ENCODE measurements at places on chromosomes 1 and 21.

GRCh38 chr21:29557931-29558725, 259.4 kb downstream of the BACH1 start:
- no peak for DNase-seq

- no peak for DNase-seq
These were observed 72.6 kb upstream of the USP24 start for GRCh38 chr1:55287723-55288122.

- DNase-seq, result no peak
These were observed 27.7 kb downstream of the CD34 start for GRCh38 chr1:207883104-207883651.

- no peak for DNase-seq
These were observed 86.5 kb downstream of the ITPKB start for GRCh38 chr1:226652613-226653012.

- no peak for DNase-seq
These were observed 56.6 kb upstream of the PPP2R5A start for GRCh38 chr1:212228591-212229119.

DNA sequence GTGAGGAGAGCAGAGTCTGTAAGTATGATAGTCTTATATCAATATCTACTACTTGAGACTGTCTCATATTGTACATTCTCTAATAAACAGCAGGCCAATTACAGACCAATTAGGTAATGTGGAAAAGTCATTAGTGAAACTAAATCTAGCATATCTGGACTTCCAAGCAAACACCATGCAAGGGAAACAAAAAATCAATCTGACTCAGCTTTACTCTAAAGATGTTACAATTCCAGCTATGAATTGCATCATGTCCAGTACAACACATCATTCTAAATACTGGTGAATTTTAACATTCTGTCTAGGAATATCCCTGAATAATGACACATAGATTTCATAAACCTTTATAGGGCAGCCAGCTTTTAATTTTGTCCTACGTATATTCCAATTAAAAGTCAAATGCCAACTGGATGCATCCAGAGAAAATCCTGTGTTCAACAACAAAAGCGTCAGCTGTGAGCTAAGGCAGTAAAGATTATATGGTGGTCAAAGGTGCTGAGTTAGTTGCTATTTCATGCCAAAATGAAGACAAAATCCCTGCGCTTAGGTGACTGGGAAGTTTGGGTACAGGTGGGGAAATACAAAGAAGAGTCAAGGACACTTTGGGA, 159.3 kb downstream of the TTLL7 start:
- DNase-seq, result no peak

DNA sequence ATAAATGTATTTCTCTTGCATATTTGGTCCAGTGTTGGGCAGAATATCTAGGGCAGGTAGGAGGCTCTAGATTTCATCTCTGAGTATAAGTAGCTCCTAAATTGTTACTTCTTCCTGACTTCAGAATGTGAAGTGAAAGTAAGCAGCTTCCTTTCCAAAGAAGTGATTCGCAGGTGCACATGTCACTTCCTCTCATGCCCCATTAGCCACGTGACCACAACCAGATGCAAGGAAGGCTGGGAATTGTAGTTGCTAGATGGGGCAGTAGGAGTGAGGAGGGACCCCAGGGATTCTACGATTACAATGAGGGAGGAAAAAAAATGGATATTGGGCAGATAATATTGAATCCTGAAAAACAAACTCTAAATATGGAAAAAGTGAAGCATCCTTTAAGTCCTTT, 113.2 kb upstream of the CYYR1 start:
- DNase-seq, result no peak

GRCh38 chr1:191804311-191804710, 354.0 kb upstream of the RGS18 start:
- no peak for DNase-seq

DNA sequence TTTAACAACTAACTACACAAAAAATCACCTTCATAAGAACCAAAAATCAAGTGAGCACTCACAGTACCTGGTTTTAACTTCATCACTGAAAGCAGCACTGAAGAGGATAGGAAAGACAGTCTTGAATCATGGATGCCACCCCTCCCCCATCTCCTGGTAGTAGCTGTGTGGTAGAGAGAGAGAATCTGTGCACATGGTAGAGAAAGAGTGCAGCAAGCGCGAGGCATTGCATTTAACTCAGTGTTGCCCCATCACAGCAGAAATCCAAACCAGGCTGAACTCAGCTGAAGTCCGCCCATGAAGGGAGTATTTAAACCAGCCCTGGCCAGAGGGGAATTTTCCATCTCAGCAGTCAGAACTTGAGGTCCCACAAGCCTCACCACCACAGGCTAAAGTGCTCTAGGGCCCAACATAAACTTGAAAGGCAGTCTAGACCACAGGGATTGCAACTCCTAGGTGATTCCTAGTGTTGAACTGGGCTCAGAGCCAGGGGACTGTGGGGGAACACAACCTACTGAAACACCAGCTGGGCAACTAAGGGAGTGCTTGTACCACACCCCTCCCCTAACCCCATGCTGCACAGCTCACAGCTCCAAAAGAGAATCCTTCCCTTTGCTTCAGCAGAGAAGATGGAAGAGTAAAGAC, 38.4 kb downstream of the VAV3 start:
- no peak for DNase-seq

All from activated gamma-delta T cell treated with Interleukin-2 at 50 U/mL for 16 hours (primary cell).